ENCODE measurements at places on chromosomes 11 and 22. TPM values are rescaled to one million over a fixed set of nuclear protein-coding genes. Genes with fewer than 3 reads are reported as not detected.

Gene TMA7B
- not detected for total RNA-seq

- no peak overlapping the region for H3K27ac ChIP-seq
- no peaks in the 10 kb centered on the region for H3K4me1 ChIP-seq
- no peak overlapping the region for H3K4me3 ChIP-seq
- H3K36me3 ChIP-seq, result no peaks in the 10 kb centered on the region
- H3K27me3 ChIP-seq, result no peaks in the 10 kb centered on the region
Measured at GRCh38 chr11:69863544-69864200, 44.5 kb upstream of the FGF3 start.

DNA sequence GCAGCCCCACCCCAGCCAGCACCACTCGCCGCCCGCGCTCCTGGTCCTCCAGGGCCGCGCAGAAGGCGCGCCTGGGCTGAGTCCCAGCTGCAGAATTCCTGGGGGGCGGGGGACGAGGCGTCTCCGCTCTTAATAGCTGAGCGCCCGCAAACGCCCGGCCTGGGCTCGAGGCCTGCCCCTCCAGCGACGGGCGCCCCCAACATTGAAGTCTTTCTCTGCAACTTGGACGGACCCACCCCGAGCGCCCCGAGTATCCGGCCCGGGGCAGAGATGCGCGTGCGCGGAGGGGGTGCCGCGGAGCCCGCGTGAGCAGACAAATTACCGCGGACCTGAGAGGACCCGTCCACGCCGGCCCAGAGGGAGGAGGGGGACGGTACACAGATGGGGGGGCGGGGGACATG is 6.7 kb upstream of the SYT7 start:
- H3K4me3 ChIP-seq, result peak overlapping the region; percentile 52
- peak; percentile 60 for DNase-seq
- H3K27ac ChIP-seq, result no peak overlapping the region
- H3K4me1 ChIP-seq, result peaks cover 4% of the 10 kb centered on the region
- H3K36me3 ChIP-seq, result no peaks in the 10 kb centered on the region

DNA sequence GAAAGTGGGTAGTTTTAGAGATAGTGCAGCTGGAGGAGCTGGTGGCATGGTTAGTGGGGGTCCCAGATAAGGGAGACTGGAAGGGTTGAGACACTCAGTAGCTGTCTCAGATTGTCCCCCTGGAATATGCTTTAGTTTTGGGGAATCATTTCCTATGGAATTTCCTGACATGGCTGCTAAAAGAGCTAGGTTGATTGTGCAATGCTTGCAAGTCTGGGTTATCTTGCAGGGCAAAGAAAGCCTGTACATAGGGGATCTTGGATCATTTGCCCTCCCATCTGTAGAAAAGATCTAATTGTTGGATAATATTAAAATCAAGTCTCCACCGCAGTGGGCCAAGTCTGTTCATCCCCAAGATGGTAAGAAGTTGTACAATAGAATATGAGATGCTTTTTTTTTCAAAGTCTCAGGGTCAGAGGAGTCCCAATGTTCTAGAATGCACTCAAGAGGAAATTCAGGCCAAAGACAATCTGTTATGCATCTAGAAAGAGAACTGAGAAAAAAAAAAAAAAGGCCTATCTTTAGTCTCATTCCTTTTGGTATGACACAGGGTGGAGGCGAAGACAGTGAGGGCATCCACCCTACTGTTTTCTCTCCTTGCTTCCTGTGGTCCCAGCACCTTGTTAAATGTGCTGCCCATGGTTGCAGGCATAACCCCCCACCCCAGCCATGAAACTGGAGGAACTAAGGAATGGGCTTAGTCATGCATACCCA is 20.2 kb downstream of the MS4A6E start:
- no peak overlapping the region for H3K4me3 ChIP-seq
- no peaks in the 10 kb centered on the region for H3K36me3 ChIP-seq
- DNase-seq, result no peak
- no peak overlapping the region for H3K27ac ChIP-seq
- no peaks in the 10 kb centered on the region for H3K4me1 ChIP-seq

GRCh38 chr11:38543311-38543710 is 1945.3 kb upstream of the RAG2 start:
- H3K27ac ChIP-seq, result no peak overlapping the region
- H3K4me1 ChIP-seq, result no peaks in the 10 kb centered on the region
- H3K27me3 ChIP-seq, result no peaks in the 10 kb centered on the region
- no peaks in the 10 kb centered on the region for H3K36me3 ChIP-seq

DNA sequence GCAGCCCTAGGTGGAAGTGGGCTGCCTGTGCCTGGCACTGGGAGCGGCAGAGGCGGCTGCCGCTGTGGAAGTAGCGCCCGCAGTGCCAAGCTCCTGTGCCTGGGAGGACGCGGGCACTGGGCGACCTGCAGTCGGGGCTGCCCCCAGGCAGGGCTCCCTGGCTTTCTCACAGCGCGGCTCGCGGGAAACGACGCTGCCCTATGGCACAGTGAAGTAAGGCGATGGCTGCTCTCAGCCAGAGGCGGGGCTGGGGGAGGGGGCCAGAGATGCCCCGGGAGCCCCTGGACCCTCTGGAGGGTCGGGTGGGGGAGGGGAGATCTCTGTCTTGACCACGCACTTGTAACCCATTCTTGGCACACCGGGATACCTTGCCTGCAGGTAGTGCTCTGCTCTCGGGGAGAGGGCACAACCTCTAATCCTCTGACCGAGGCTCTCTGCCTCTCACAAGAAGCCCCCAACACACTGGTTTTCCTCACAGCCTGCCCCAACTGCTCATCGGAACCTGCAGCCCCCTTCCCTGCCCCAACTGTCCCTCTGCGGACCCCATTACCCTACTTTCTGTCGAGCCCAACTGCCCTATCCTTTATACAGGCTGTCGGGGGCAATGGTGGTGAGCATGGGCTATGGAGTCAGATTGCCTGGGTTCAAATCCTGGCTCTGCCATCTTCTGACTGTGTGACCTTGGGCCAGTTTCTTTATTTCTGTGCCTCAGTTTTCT is 32.2 kb upstream of the TRIM29 start:
- no peak overlapping the region for H3K27ac ChIP-seq
- H3K27me3 ChIP-seq, result peaks cover 6% of the 10 kb centered on the region
- H3K4me1 ChIP-seq, result peaks cover 3% of the 10 kb centered on the region
- H3K4me3 ChIP-seq, result no peak overlapping the region
- H3K36me3 ChIP-seq, result no peaks in the 10 kb centered on the region

GRCh38 chr11:9977554-9977953 is 313.7 kb downstream of the SWAP70 start:
- H3K27me3 ChIP-seq, result no peaks in the 10 kb centered on the region
- H3K36me3 ChIP-seq, result no peaks in the 10 kb centered on the region
- no peak overlapping the region for H3K27ac ChIP-seq
- no peak for DNase-seq
- H3K4me3 ChIP-seq, result no peak overlapping the region

- H3K4me1 ChIP-seq, result no peaks in the 10 kb centered on the region
- H3K27me3 ChIP-seq, result peaks cover 27% of the 10 kb centered on the region
- peak; percentile 22 for DNase-seq
- H3K4me3 ChIP-seq, result no peak overlapping the region
Measured at GRCh38 chr22:48574776-48575617, 1252.7 kb downstream of the BRD1 start.
